ENCODE measurements at places on chromosomes 12 and 14. TPM values are rescaled to one million over a fixed set of nuclear protein-coding genes. Genes with fewer than 3 reads are reported as not detected.

DNA sequence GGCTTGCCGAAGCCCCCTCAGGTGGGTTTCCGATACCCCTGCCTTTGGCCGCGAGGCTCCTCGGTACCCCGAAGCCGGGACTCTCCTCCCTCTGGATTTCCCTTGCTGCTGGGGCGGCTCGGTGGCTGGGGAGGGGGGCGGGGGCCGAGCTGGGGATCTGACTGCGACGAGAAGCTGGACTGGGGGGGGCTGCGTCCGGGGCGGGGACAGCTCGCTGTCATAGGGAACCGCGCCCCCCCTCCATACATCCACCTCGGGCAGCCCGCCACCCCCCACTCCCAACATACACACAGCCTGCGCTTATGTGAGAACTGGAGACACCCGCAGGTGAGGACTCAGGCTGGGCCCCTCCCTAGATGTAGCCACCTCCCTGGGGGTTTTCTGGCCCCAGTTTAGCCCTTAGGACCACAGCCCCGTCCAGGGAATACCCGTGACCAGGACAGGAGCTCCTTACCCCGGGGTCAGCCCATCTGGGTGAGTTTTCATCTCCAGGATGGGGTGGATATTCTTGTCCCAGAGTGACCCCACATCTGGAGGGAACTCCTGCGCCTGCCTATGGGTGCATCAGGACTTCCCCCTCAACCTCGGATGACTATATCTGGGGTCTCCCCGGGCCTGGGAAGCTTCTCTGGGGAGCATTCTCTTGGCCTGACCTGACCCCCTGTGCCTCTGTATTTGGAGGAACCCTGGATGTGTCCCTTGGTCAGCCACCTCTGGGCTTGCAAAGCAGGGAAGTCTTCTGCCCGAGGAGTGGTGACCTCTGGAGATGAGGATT, 687 bp downstream of the ASIC1 start:
- DNase-seq: peak; percentile 59
- peak overlapping the region; percentile 8 for H3K27ac ChIP-seq
- H3K4me3 ChIP-seq: peak overlapping the region; percentile 65
- peaks cover 33% of the 10 kb centered on the region for H3K4me1 ChIP-seq
- no peaks in the 10 kb centered on the region for H3K36me3 ChIP-seq
- no peaks in the 10 kb centered on the region for H3K27me3 ChIP-seq

DNA sequence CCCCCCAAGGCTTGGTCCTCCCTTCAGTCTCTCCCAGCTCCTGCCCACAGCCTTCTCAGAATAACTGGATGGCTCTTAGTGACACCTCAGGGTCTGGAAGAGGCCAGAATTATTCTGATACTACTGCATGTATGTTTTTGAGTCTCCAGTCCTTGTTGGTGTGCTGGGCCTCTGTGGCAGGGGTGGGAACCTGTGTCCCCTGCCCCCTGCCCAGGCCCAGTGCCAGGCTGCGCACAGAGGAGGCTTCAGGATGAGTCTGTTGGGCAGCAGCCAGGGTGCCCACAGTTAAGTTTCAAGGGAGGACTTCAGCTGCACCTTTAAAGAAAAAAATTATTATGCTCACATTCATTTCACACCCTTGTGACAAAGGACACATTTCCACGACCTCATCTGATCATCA, 348.3 kb downstream of the CACNA1C start:
- H3K27me3 ChIP-seq: no peaks in the 10 kb centered on the region
- peaks cover 29% of the 10 kb centered on the region for H3K4me1 ChIP-seq
- no peak overlapping the region for H3K4me3 ChIP-seq
- H3K27ac ChIP-seq: no peak overlapping the region
- DNase-seq: no peak

DNA sequence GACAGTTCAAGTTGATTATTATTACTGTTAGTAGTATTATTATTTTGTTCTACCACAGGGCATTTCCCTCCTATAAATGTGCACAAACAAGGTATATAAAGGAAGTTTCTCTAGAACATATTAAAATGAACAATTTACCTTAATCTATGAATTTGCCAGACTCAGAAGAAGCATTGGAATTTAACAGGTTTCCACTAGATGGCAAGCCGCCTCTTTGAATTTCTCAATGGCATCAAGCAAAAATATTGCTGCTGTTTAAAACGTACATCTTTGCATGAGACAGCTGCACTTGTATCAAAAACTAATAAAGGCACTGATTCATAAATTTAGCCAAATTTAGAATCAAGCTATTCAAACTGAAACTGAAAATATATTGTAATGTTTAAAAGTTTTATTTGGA, 34.6 kb upstream of the MIS18BP1 start:
- DNase-seq: no peak
- H3K27ac ChIP-seq: no peak overlapping the region
- no peaks in the 10 kb centered on the region for H3K27me3 ChIP-seq
- H3K4me1 ChIP-seq: no peaks in the 10 kb centered on the region
- H3K4me3 ChIP-seq: no peak overlapping the region

- H3K36me3 ChIP-seq: no peaks in the 10 kb centered on the region
- DNase-seq: no peak
- no peaks in the 10 kb centered on the region for H3K4me1 ChIP-seq
- H3K27me3 ChIP-seq: no peaks in the 10 kb centered on the region
- H3K27ac ChIP-seq: no peak overlapping the region
Observed at GRCh38 chr12:72465940-72466630, 193.9 kb downstream of the TRHDE start.

DNA sequence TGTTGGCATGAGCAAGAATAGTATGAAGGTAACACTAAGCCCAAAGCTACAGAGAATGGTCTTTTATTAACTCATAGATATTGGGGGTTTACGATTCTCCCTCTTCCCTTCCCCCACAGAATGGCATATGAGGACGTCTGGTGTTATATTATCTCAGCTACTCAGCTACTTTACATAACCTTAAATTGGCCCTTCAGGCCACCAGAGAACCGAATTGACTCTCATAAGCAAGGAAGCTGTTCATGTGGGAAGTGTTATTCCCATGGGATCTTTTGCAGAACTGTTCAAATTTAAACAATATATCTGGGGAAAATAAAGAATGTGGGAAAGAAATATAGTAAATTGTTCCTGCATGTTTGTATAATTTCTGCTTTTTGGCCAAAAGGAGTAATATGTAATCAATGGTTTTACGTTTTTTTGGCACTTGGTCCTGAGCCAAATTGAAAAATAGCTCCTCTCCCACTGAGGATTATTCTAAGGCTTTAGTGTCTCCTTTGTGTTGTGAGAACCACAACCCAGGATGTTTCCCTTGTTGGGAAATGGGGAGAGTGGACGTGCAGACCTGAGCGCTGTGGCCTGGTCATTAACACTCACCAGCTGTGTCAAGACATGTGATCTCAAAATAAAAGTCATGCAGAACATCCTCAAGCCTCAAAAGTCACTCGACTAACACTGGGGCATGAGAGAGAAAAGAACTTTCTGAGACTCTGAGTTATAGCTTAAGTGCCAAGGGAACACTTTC, 31.8 kb upstream of the CMAS start:
- H3K36me3 ChIP-seq: no peaks in the 10 kb centered on the region
- no peaks in the 10 kb centered on the region for H3K4me1 ChIP-seq
- H3K27me3 ChIP-seq: no peaks in the 10 kb centered on the region

- H3K27me3 ChIP-seq: no peaks in the 10 kb centered on the region
- no peaks in the 10 kb centered on the region for H3K4me1 ChIP-seq
Observed at GRCh38 chr12:72540811-72541210, 268.6 kb downstream of the TRHDE start.

DNA sequence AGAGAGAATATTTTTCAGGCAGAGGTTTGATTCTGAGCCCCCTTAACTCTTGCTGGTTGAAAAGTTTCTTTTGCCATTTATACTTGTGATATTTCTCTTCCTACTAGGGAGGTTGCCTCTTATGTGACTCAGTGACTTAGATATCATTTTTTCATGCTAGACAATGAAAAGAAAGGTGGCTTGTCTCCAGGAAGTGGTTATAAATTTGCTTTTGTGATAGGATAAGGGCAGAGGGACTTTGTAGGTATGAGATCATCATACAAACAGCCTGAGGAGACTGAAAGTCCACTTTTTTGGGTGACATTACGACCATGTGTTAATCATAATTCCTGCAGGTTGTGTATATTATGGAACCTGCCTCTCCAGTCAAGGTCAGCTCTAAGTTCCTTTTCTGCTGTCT, 35.8 kb downstream of the ACSM4 start:
- H3K27ac ChIP-seq: no peak overlapping the region
- no peaks in the 10 kb centered on the region for H3K36me3 ChIP-seq
- no peaks in the 10 kb centered on the region for H3K4me1 ChIP-seq
- H3K27me3 ChIP-seq: no peaks in the 10 kb centered on the region
- H3K4me3 ChIP-seq: no peak overlapping the region

- H3K27ac ChIP-seq: no peak overlapping the region
- H3K4me3 ChIP-seq: no peak overlapping the region
- H3K27me3 ChIP-seq: no peaks in the 10 kb centered on the region
- no peaks in the 10 kb centered on the region for H3K36me3 ChIP-seq
Observed at GRCh38 chr12:65655074-65655493, 169.2 kb upstream of the HMGA2 start.

- H3K4me1 ChIP-seq: no peaks in the 10 kb centered on the region
- no peak for DNase-seq
- H3K36me3 ChIP-seq: no peaks in the 10 kb centered on the region
Observed at GRCh38 chr14:94644102-94644535, 31.9 kb downstream of the SERPINA3 start.

DNA sequence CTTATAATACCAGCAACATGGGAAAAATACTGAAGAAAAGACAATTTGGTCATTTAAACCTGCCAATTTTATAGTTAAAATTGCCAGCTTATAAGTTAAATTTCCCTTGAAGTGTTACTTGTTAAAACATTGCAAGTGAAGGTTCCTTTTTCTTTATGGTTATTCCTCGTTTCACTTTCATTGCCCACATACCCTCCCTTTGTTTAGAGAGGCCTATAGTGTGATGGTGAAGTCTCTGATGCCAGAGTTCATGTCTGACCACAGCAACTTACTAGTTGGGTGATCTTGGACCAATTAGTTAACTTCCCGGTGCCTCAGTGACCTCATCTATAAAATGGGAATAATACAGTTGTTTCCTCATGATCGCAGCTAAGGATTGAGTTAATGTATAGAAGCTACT, 173.5 kb downstream of the ANO6 start:
- H3K27me3 ChIP-seq: no peaks in the 10 kb centered on the region
- no peak for DNase-seq
- no peak overlapping the region for H3K4me3 ChIP-seq
- H3K4me1 ChIP-seq: no peaks in the 10 kb centered on the region
- H3K36me3 ChIP-seq: peaks cover 7% of the 10 kb centered on the region

DNA sequence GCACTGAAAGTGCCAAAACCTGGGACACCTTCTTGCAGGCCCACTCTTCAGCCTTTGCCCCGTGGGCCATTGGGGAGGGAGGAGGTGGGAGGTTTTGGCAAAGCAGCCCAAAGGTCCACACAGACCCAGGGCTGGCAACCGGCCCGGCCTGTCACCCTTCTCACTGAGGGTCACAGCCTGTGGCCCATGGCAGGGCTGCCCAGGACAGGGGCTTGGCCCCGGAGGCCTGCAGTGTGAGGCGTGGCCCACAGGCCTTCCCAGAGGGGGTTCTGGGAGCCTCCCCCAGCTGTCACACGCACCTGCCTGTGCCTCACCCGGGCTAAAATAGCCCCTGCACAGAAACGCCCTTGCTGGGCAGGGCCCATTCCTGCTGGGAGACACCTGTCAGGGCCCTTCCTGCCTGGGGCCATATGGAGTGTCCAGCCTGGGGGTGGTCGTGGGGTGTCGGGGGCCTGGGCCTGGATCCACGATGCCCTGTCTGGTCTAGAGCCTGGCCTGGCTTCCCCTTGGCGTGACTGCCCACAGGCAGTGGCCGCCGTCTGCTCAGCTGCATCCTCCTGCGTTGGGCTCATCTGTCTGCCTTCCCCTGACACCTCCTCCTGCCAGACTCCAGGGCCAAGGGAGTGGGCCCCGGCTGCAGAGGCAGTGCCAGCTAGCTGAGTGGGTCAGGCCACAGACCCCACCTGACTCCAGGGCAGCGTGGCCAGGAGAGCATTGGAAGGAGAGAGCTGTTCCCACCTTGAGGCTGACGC, 19.2 kb downstream of the PACS2 start:
- no peak for DNase-seq
- H3K36me3 ChIP-seq: no peaks in the 10 kb centered on the region
- no peaks in the 10 kb centered on the region for H3K27me3 ChIP-seq
- H3K4me3 ChIP-seq: no peak overlapping the region
- no peak overlapping the region for H3K27ac ChIP-seq
- H3K4me1 ChIP-seq: peaks cover 23% of the 10 kb centered on the region

GRCh38 chr14:21990116-21990515, 316.5 kb upstream of the OR4E1 start:
- no peaks in the 10 kb centered on the region for H3K4me1 ChIP-seq
- H3K27ac ChIP-seq: no peak overlapping the region
- no peak overlapping the region for H3K4me3 ChIP-seq

- no peaks in the 10 kb centered on the region for H3K36me3 ChIP-seq
- no peak overlapping the region for H3K4me3 ChIP-seq
- H3K4me1 ChIP-seq: no peaks in the 10 kb centered on the region
- no peak overlapping the region for H3K27ac ChIP-seq
Observed at GRCh38 chr12:98343002-98343567, 172.3 kb upstream of the TMPO start.

DNA sequence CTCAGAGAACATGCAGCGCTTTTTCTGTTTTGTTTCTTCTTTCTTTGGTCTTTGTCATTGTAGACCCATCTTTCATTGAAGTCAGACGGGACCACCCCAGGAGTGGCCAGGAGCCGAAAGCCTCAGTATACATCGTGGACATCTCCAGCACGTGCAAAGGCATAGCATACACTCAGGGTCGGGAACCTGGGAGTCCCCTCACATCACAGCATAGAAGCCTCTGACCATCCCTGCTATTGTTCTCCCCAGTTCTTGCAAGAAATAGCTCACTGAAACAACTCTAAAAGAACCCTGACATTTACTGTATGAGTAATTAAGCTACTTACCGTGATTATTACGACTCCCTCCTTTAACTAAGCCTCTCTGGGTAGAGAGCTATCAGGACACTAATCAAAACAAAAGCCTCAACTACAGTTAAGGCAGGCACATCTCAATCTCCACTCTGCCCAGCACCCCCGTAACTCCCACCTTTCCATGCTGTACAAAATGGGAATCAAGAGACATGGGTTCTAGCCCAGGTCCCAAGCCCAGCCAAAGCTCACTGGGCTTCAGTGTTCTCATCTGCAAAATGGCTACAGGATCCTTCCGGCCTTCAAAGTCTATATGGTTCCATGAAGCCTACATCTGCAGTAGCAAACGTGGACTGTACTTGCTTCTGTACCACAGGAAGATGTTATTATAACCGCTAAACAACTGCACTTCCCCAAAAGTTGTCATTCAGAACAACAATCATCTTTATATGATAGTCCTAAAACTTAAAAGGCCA, 6.7 kb downstream of the CCDC88C start:
- peaks cover 14% of the 10 kb centered on the region for H3K36me3 ChIP-seq
- H3K27me3 ChIP-seq: no peaks in the 10 kb centered on the region
- no peak for DNase-seq
- peaks cover 53% of the 10 kb centered on the region for H3K4me1 ChIP-seq
- H3K4me3 ChIP-seq: no peak overlapping the region

Gene SERPINA3
- total RNA-seq: 24.6 TPM

Gene DERA
- total RNA-seq: 15.6 TPM

Gene EML5
- total RNA-seq: 10.1 TPM

Gene DHRS1
- 9.1 TPM for total RNA-seq

Data from stomach (tissue), 19 donors.